Suppressor macrophage treated with lipopolysaccharide for 4 hours (primary cell): ENCODE measurements at places on chromosomes 7 and 10.

GRCh38 chr10:81019029-81019890 lies 481.6 kb downstream of the SH2D4B start:
- peak; percentile 58 for DNase-seq

DNA sequence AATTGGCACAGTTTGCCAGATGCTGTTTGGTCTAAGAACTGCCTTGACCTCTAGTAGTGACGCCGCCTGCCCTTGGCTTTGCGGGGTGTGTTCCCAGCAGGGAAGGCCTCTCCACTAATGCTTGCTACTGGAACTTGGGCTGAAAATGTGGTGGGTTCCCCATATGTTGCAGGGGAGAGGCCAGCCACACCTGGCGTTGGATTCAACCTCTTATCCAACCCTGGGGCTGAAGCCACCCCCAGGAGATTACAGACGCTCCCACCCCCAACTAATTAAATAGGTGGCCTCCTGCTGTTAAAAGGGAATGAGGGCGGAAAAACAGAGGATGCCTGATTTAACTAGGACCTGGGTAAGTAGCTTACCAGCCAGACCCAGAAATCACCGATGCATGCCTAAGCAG lies 19.2 kb upstream of the ATOH7 start:
- DNase-seq: no peak

DNA sequence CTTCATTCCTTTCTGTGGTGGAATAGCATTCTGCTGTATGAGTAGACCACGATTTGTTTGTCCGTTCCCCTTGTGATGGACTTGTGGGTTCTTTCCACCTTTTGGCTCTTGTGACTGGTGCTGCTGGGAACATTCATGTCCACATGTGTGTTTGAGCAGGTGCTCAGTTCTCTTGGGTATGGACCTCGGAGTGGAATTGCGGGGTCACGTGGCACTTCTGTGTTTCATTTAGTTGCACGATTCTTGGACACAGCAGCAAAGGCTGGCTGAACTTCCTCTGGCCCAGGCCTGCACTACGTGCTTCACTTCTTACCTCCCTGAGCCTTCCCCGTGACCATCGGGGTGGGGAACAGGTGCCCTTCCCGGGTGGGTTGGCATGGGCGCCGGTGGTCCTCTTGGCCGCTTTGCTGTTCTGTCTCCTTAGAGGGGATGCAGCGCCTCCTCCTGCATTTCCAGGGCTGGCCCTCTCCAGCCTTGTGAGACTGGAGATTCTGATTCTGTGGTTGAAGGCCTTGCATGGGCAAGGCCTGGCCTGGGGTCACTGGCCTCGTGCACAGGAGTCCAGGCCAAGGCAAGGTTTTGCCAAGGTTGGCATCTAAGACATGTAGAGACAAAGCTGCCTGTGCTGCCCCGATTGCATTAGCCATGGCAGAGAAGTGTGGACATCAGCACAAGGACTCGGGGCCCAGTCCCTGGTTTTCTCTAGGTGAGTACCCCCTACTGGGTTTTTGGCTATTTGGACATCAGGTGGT lies 25.1 kb downstream of the DOCK1 start:
- no peak for DNase-seq

DNA sequence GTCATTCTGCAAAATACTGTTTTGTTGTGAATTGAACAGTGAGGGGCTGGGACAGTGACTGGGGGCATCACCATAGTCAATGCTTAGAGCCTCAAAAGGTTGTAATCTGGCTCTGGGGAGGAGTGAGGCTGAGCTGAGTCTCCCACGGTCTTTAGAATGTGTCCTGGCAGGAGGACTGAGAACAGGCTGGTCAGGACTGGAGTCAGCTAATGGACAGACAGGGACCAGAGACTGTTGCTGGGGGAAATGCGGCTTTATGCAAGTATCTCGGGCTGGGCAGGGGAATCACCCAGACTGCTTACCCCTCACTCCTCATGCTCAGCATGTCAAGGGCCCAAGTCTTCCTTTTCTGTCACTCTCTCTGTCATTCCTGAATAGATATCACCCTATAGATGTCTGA lies 346.5 kb downstream of the TYW1 start:
- no peak for DNase-seq

DNA sequence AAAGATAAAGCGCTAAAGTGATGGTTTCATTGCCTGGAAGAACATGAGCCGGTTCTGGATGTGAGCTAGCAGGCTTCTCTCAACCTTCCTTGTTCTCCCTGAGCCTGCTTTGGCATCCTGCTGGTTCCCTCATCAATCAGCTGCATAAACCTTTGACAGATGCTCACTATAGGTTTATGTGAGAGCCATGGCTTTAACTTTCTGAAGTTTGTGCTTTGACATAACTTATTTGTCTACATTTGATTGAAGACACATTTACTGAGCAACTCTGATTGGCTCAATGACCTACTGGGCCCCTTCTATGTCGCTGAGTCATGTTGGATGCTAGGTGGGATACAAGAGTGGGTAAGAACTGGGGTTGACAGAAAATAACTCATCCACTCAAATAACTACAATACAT lies 192.0 kb downstream of the ADAM12 start:
- no peak for DNase-seq

DNA sequence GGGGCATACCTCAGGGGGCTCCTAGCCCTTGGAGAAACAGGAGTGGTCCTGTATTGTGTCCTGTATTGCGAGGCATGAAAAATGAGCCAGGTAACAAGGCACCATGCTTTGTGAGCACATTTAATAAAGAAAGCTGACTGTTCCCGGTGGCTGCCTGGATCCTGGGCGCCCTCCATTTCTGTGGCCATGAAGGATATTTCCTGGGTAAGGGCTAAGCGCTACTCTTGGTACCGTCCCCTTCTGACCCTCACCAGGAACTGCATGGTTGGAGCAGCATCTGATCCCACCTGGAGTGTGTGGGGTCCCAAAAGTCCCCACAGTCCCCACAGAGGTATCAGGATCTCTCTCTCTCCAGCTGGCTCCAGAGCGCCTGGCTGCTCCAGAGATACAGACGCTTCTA lies 139.5 kb downstream of the MAPK8 start:
- no peak for DNase-seq

- no peak for DNase-seq
Observed at GRCh38 chr10:129657297-129658017, 190.4 kb downstream of the MGMT start.

GRCh38 chr10:22606164-22606614 lies 108.2 kb downstream of the PIP4K2A start:
- peak; percentile 65 for DNase-seq

GRCh38 chr7:149772241-149772955 lies 990 bp downstream of the ZNF467 start:
- DNase-seq: no peak

DNA sequence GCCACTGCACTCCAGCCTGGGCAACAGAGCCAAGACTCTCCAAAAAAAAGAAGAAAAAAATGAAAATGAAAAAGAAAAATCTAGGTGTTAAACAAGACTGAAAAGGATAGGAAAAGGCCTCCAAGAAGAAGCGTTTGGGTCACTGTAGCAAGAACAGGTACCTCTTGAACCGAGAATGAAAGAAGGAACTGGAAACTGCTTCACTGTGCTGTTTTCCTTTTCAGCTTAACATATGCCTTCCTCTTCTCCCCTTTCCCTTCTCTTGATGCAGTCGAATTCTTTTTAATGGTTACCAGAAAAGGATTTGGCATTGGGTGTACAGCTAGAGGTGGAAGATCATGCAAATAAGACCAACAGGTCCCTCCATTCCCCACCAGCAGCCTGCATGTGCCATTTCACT lies 28.1 kb downstream of the LRRC4 start:
- DNase-seq: peak; percentile 41

- DNase-seq: no peak
Observed at GRCh38 chr10:94235461-94235860, 127.3 kb downstream of the NOC3L start.

DNA sequence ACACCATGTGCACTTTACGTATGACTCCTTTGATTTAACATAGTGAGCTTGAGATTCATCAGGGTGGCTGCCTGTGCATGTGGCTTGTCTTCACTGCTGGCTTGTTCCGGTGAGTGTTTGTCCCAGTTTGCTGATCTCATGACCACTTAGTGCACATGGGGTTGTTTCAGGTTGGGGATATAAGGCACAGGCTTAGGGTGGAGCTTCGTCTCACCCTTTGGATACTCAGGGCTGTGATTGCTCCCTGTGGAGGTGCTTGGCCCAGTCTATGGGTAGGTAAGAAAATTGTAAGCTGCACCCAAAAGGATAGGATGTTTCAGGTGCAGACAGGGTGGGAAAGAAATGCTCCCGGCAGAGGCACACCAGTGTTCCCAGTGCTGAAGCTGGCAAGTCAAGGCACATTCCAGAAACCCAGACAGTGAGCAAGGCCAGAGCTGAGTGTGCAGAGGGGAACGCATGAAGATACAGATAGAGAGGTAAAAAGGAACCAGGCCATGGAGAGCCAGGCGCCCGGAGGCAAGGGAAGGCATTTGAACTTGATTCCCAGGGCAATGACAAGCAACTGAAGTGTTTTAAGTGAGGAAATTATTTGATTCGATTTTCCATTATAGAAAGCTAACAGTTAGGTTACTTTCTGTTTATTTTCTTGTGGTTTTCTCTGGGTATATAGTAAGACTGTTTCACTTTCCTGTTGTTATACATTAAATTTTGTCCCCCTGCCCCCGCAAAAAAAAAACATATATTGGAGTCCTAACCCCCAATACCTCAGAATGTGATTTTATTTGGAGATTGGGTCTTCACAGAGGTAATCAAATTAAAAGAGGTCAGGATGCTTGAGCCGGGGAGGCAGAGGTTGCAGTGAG lies 289.8 kb upstream of the KLF6 start:
- no peak for DNase-seq

DNA sequence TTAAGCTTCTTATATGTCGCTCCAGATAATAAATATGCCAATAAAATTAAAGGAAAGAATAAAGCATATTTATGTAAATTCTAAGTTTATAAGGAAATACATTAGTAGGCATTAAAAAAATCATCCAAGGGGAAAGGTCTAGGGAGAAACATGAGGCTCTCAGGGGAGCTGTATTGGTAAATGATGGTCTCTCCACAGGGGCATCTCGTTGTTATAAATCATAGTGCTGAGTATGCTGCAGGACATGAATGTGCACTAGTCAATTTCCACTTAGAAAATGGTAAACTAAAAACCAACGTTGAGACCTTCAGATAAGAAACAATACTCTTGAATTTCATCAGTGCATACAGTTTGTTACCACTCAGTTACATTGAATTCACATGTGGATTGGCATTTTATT lies 194.0 kb upstream of the AHR start:
- no peak for DNase-seq

GRCh38 chr10:12780634-12781601 lies 220.6 kb downstream of the CCDC3 start:
- DNase-seq: no peak

DNA sequence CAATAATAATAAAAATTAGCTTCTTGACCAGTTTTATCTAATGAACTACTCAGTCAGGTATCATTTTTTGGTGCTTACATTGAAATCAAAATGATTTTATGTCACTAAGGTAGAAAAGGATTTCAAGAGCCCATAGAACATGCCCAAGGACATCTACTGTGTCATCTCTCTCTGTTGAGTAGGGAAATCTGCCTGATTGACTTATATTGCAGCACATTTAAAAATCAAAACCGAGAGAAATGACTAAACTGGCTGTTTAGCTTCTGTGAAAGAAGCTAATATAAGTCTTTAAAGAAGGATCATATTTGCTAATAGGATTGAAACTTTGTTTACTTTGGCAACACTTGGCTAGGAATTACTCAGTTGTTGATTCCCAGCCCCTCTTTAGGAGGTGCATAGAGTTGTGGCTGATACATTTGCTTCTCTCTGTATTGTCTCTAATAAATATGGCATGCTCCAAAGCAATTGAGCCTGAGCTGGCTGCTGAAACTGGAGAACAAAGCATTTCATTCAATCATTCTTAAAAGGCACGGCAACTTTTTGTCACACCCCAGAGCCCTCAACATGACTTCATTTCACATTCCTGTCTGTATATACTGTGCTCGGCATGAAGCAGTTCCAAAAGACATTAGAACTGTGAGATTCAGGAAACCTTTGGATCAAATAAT lies 1096.9 kb upstream of the POT1 start:
- DNase-seq: no peak

DNA sequence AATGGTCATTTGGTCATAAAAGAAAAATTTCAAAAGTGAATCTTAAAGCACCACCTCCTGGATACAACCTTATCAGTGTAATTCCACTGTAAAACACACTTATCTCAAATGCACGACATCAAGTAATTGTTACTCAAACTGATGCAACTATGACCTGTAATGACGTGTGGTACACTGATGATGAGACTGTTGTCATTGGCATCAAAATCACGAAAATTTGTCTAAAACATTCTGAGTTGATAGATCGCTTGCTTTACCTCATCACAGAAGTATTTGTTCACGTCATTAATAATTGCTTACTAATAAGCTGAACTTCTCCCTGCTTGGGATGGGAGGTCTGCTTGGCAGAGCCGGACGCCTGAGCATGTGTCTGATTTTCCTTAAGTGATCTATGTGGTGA lies 221.8 kb upstream of the KLF6 start:
- DNase-seq: no peak

DNA sequence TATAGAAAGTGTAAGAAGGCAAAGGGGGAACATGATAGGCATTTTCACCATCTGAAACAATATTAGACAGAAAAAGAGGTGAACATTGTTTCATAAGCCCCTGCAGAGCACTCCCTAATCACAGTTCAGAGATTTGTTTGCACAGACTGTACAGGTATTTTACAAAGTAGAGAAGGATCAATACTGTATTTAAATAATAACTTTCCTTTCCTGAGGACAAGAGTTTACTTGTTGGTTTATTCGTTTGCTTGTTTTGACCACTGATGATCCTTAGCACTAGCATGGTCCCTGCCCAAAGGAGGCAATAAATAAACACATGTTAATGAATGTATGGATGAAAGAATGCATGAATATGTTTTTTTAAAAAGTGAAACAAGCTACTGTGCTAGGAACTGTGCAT lies 690.1 kb upstream of the COBL start:
- no peak for DNase-seq

GRCh38 chr10:69749178-69750010 lies 52.3 kb upstream of the COL13A1 start:
- no peak for DNase-seq

- DNase-seq: no peak
Observed at GRCh38 chr7:18145160-18145559, 117.5 kb upstream of the PRPS1L1 start.

- no peak for DNase-seq
Observed at GRCh38 chr7:100456562-100456961, 7.5 kb downstream of the SPACDR start.

DNA sequence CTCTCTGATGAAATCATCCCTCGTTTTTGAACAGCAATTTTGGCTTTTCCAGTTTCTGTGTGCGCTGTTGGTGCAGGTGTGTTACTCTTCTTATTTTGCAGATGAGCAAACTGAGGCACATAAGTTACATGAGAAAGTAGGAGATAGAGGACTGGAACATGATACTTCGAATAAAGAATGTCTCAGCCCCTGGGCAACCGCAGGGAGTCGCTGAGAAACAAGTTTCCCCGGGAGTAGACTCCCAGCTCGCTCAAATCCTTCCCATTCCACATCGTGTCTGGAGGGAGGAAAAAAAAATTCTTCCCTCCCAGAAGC lies 18.0 kb downstream of the MXI1 start:
- DNase-seq: no peak
